ENCODE measurements at places on chromosomes 11 and 22.

- DNase-seq = no peak
Observed at GRCh38 chr22:43343262-43343669, at the start of gene SCUBE1. Gene SCUBE1 (minus strand): TSS chr22:43343372. CDS start chr22:43343261, 111 bp downstream.

DNA sequence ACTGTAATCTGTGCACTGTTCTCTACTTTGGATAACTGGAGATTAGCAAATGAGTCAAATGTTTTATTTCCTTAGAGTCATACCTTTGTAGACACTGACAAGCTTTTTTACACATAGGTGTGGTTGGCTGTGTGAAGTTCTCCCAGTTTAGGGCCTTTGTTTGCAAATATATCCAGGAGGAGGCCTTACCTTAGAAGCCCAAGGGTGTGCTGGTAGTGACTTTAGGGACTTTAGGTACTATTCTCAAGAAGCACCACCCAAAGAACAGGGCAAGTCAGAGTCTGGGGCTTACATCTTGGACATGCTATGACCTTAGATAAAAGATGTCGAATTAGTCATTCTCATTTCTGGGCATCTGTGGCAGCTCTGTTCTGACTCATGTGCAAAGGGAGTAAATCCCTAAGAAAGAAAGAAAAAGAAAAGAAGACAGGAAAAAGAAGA, 4.8 kb upstream of the FAR1 start:
- DNase-seq = no peak

DNA sequence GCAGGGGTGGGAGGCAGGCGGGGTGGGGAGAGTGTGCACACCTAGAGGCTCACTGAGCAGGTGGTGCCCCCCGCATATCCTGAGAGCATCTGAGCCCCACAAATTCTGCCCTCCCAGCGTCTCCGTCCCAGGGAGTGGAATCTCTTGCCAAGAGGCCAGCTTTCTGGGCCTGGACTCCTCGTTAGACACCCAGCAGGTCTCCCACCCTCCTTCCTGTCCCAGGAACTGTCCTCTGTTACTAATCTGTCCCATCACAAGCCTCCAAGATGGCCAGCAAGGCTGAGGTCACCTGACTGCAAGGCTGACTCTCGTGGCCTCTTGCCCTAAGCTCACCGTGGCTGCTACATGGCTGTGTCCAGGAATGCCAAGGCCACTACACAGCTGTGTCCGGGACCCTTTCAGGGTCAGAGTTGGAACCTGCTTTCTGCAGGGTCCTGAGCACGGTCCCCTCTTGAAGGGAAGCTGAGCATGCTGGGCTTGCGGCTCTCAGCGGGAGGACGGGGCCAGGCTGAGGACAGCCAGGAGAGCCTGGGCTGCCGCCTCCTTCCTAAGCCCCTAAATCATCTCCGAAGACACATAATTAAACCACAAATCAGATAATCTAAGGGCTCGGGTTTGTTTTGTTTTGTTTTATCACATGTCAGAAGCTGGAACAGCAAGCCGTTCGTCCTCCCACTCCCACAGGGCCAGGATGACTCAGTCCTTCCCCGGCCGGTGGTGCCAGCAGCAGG, 1327.3 kb downstream of the TBC1D22A start:
- DNase-seq = no peak

DNA sequence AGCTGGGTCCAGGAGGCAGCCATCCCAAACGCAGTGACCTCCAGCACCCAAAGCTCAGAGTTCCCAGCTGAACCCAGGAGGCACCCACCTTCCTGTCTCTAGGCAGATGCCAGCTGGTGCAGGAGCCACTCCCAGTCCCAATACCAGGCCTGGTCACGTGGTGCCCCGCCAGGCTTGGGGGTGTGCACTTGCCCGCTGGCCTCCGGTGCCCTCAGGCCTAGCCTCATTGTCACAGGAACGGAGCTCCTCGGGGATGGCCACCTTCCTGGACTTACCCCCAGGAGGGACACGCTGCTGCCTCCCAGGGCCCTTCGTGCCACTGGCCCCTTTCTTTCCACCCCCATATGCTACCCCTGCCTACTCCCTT, 4.6 kb downstream of the BID start:
- DNase-seq = no peak

DNA sequence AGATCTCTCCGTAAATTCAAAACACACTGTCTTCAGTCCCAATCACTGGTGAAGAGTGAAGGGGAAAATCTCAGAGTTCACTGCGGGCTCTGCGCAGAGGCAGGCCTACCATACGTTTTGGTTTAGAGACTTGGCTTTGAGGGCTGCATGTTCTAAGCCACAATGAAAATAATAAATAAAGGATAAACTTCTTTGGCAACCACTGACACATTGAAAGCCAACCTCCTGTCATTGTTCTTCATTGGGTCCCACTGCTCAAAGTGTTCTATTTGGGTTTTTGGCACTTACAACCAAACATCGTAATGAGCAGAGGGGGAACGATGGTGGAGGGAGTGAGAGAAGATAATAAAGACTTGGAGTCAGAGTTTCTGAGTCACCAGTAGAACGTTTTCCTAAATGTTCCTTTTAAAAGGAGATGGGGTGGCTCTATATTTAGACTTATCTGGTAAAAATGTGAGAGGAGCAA, 472.9 kb downstream of the SOX6 start:
- no peak for DNase-seq

DNA sequence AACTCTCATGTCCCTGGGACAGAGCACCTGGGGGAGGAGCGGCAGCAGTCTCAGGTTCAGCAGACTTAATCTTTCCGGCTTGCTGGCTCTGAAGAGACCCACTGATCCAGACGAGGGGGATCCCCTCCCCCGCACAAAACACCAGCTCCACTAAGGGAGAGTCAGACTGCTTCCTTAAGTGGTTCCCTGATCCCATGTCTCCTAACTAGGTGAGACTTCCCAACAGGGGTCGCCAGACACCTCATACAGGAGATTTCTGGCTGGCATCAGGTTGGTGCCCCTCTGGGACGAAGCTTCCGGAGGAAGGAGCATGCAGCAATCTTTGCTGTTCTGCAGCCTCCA, 157.2 kb upstream of the TMEM45B start:
- DNase-seq = no peak

DNA sequence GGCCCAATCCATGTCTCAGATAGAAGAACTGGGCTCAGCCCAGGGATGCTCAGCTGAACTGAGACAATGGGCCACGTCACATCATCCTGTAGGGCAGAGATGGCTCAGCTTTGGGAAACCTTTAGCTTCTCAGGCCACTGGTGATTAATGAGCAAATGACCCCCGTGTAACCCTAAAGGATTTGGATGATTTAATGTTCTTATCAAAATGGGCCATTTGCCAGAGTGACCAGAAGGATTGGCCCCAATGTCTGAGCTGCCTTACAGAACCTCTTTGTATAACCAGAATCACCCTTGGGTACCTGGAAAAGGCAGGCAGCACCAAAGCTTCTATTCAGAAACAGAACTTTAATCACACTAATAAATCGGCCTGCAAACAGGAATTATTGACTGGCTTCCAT, 73.7 kb downstream of the ABTB2 start:
- DNase-seq = no peak

- no peak for DNase-seq
Observed at GRCh38 chr22:48181263-48181955, 1419.0 kb downstream of the TBC1D22A start.

- no peak for DNase-seq
Observed at GRCh38 chr11:40882301-40882700, 577.2 kb downstream of the LRRC4C start.

- DNase-seq = no peak
Observed at GRCh38 chr11:79616392-79616851, 175.6 kb upstream of the TENM4 start.

DNA sequence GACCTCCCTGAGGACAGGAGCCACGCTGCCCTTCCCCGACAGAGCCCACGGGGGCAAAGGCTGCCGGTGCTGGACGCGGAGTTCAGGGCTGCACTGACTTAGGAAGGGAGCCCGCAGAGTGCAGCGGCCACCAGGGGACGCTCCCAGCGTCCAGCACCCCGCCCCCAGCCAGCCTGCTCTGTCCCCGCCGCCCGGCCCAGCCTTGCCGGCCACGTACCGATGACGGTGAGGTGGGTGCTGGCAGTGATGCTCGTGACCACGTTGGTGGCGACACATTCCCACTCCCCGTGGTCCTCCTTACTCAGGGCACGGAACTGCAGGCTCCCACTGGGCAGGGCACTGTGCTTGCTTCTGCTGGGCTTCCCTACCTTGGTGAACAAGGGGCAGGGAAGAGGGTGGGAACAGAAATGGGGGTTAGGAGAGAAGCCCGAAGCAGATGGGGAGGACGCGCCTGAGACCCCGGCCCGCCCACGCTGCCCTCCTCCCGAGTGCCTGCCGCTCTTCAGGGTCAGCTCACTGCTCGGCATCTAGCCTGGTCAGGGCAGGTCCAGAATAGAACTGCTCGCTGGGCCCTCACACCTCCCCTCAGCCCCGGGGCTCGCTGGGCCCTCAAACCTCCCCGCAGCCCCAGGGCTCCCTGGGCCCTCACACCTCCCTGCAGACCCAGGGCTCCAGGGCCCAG, 25.9 kb downstream of the IGSF9B start:
- no peak for DNase-seq

- no peak for DNase-seq
Observed at GRCh38 chr11:83656796-83657330, 370.7 kb upstream of the CCDC90B start.

Measured in foreskin melanocyte (primary cell).